Kidney tubule cell (primary cell): ENCODE measurements at places on chromosomes 3 and 15.

DNA sequence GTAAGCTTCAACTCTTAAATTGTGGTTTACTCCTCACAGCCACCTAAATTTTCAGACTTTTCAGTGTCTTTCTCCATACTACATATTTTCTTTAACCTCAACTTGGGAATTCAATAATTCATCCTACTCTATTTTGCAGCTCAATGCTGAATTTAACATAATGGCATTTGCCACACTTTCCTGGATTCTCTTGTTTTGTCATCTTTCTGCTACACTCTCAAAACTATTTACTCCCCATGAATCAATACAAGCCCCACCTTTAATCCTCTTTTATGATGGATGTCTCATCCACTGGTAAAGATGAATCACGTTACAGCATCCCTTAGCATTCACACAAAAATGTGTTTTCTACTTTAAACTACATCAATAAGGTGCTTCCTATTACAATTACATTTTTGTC lies 19.6 kb upstream of the CHMP2B start:
- DNase-seq = no peak

- no peak for DNase-seq
Measured at GRCh38 chr3:116050311-116050915, 394.9 kb downstream of the LSAMP start.

- no peak for DNase-seq
Measured at GRCh38 chr3:172869784-172870518, 119.4 kb downstream of the ECT2 start.

GRCh38 chr3:53416530-53416929 lies 69.2 kb upstream of the DCP1A start:
- peak; percentile 39 for DNase-seq

DNA sequence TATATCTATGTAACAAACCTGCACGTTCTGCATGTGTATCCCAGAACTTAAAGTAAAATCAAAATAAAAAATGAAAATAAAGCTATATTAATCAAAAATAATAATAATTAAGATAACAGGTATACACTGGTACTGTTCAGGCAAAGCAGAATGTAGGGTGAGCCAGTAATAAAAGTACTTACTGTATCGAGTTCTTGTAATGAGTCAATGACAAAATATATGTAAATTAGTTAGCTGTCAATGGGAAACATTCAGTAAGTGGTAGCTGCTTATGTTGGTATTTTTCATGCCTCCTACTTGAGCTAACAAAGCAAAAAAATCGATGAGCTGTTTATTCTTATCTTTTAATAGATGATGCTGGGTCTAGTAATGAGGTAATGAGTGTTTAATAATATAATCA lies 93.2 kb downstream of the GBE1 start:
- DNase-seq = no peak

DNA sequence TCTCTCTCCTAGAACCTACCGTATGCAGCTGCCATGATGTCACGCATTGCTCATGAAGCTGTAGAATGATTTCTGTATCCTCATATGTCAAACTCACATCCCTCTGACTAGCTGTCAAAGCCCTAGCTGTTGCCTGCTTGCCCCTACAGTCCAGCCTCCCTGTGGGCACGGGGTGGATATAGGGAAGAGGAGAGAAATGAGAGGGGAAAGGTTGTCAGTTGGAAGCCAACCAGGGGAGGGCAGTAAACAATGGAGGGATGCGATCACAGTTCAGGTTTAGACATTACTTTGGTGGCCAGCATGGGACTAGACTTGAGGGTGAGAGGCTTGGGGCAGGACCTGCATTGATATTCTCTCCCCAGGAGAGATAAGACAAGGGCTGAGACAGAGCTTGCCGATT lies 1.7 kb upstream of the HDGFL3 start:
- DNase-seq = no peak

DNA sequence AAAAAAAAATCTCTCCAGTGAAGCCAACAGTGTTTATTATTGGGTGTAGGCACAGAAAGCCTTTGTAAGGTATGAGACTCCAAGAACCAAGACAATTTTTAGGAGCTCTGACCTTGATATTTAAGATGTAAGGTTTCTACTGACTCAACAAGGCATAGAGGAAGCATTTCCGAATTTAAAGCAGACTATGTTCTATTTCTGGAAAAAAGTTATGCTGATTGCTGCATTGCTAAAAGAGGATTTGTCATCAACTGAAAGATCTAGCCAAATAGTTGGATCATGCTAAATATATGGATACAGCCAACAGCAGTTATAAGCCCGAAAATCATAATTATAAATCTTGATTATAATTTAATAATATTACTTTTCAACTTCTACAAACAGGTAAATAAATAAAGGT lies 53.3 kb upstream of the MELTF start:
- DNase-seq = no peak

DNA sequence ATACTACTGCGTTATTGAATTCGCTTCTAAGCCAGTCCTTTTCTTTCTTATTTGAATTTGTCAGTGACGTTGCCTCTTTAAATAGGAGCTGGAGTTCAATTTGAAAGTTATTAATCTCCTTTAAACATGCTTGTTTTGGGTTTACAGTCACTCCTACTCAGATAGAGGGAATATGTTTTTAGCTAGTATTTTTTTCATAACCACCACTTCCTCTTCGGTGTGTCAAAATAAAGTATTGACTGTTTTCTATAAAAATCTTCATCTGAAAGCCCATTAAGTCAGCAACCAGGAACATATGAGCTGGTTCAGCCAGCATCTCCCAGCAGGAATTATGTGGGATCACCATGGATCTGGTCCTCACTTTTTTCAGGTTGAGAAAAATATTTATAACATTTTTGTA lies 772.9 kb downstream of the DIPK2A start:
- DNase-seq = no peak
